Bladder microvascular endothelial cell (primary cell): ENCODE measurements at places on chromosomes 1 and 21. TPM values are rescaled to one million over a fixed set of nuclear protein-coding genes. Genes with fewer than 3 reads are reported as not detected.

The TTC22 gene
- not detected in 2 replicates for total RNA-seq

The MRPS6 gene
- total RNA-seq = 6.2 and 13.7 TPM in 2 replicates

The ST6GALNAC5 gene
- not detected in 2 replicates for total RNA-seq

The SERPINC1 gene
- total RNA-seq = not detected in 2 replicates

The SIK1 gene
- 1.9 and 11.6 TPM in 2 replicates for total RNA-seq

The CA6 gene
- total RNA-seq = not detected in 2 replicates

The HAO2 gene
- total RNA-seq = not detected in 2 replicates

The TTC13 gene
- total RNA-seq = 18.3 and 20.4 TPM in 2 replicates

The LAMC2 gene
- 19.4 and 71.0 TPM in 2 replicates for total RNA-seq
